H1 (cell line): ENCODE measurements at places on chromosomes 3 and 15.

DNA sequence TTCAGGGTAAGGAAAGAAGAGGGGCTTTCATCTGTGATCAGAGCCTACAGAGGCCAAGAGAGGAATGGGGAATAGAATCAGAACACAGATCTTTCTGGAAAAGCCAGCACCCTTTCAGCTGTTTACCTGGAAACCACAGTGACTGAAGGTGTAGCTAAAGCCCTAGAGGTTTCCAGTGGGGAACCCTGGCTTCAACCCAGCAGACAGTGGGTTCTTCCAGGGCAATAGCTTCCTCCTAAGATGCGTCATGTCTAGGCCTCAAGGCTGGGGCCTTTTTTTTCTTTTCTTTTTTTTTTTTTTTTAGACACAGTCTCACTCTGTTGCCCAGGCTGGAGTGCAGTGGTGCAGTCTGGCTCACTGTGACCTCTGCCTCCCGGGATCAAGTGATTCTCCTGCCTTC lies 3.1 kb upstream of the CPNE9 start:
- H3K4me1 ChIP-seq, result peaks cover 6% of the 10 kb centered on the region; the same call in 1 of the 2 replicates
- no peaks in the 10 kb centered on the region for H3K36me3 ChIP-seq
- no peak overlapping the region for H3K27ac ChIP-seq
- H3K4me3 ChIP-seq, result no peak overlapping the region
- DNase-seq, result no peak

- H3K27ac ChIP-seq, result no peak overlapping the region
- H3K27me3 ChIP-seq, result no peaks in the 10 kb centered on the region
- DNase-seq, result no peak
- H3K36me3 ChIP-seq, result no peaks in the 10 kb centered on the region
- H3K4me1 ChIP-seq, result no peaks in the 10 kb centered on the region
- H3K4me3 ChIP-seq, result no peak overlapping the region
Measured at GRCh38 chr3:184419171-184419570, 39.3 kb downstream of the CHRD start.

GRCh38 chr15:86834115-86834863 lies 754.6 kb downstream of the AGBL1 start:
- H3K4me1 ChIP-seq, result no peaks in the 10 kb centered on the region
- no peaks in the 10 kb centered on the region for H3K27me3 ChIP-seq
- H3K36me3 ChIP-seq, result no peaks in the 10 kb centered on the region
- H3K4me3 ChIP-seq, result no peak overlapping the region
- no peak overlapping the region for H3K27ac ChIP-seq
- DNase-seq, result no peak

DNA sequence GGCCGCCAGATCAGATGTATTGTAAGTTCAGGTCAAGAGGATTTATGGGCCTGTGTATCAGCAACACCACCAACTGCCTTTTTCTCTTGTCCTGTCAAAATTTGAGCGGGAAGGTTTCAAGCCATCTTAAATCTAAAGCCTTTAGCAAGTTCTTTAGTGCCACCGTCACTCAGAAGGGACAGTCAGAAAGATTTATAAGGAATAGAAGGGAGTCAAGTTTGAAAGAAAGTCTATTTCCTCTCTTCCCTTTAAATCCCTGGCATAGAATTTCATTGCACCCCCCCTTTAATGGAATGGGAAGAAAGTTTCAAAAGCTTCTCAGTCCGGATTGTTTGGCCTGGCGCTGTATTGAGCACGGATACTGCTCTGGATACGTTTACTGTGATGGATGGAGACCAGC lies 359.4 kb downstream of the FEZF2 start:
- no peaks in the 10 kb centered on the region; the same call in 1 of the 2 replicates for H3K36me3 ChIP-seq
- H3K27me3 ChIP-seq, result no peaks in the 10 kb centered on the region
- no peak overlapping the region for H3K4me3 ChIP-seq
- no peak for DNase-seq

GRCh38 chr3:160154033-160154432 lies 71.2 kb upstream of the C3orf80 start:
- no peaks in the 10 kb centered on the region for H3K36me3 ChIP-seq
- no peak overlapping the region for H3K4me3 ChIP-seq
- no peak for DNase-seq

DNA sequence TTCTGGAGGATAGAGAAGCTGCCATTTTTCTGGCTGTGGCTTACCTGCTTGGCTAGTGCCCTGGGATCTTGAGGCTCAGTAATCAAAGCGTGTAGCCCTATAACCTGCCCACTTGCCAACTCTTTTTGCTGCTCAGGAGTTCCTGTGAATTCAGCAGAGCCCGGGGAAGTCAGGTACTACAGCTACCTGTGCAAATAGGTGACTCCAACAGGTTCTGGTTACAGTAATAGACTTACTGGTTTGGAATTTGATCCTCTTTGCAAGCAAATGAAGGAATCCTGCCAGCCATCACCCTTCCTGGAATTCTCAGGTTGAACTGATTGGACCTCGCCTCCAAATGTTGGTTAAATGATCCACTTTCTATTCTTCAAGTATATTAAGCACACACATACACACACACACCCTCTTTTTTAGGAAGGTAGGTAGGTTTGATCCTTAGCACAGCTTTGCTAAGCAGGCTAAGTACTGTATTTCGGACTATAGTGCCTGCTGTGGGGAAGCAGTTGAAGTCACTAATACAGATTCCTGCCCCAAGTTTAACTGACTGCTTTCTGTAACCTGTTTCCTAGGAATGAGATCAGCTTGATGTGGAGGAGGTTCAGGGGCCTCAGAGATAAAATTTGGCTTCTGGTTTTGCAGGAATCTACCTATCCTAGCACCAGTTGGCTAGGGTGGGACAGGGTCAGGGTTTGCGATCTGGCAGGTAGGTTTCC lies 2.3 kb downstream of the PPCDC start:
- no peak for DNase-seq
- H3K4me1 ChIP-seq, result peaks cover 8% of the 10 kb centered on the region; the same call in 1 of the 2 replicates
- H3K27ac ChIP-seq, result no peak overlapping the region
- H3K4me3 ChIP-seq, result no peak overlapping the region

DNA sequence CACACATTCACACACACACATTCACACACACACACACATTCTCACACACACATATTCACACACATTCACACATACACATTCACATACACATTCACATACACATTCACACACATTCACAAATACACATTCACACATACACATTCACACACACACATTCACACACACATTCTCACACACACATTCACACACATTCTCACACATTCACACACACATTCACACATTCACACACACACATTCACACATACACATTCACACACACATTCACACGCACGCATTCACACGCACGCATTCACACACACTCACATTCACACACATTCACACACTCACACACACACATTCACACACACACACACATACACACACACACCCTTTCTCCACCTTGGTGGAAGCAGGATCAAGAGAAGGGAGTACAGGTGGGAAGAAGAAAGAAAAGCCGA lies 5.7 kb upstream of the HAPLN3 start:
- H3K27me3 ChIP-seq, result no peaks in the 10 kb centered on the region
- peaks cover 45% of the 10 kb centered on the region for H3K36me3 ChIP-seq
- peaks cover 21% of the 10 kb centered on the region for H3K4me1 ChIP-seq
- H3K27ac ChIP-seq, result no peak overlapping the region

- no peaks in the 10 kb centered on the region for H3K27me3 ChIP-seq
- H3K27ac ChIP-seq, result no peak overlapping the region
- no peaks in the 10 kb centered on the region for H3K4me1 ChIP-seq
- no peak for DNase-seq
- no peak overlapping the region for H3K4me3 ChIP-seq
Measured at GRCh38 chr3:127033786-127034185, 50.9 kb downstream of the PLXNA1 start.

DNA sequence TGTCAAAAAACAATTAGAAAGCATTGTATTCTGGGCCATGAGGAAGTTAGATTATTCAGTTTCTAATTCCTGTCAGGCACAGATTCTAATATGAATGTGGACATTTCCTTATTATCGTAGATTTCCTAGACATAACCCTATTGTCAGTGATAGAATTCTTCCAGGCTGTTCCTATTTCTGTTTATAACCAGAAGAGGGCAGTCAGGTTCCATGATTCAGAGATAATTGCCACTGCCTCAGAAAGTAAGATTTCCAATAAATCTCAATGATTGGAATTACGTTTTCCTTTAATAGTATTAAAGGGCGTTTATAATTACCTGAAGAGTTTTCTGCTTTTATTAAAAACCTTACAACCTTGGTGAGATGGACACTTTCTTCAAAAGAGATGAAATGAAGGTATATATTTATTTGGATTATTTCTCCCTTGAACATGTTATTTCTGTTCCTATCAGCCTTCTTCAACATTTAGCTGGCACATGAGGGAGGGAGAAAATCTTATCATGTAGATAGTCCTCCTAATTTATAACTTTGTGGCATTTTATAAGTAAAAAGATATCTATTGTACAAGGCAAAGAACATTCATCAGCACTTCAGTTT lies 439.2 kb downstream of the MCTP2 start:
- peaks cover 3% of the 10 kb centered on the region; the same call in 1 of the 2 replicates for H3K4me1 ChIP-seq
- H3K4me3 ChIP-seq, result no peak overlapping the region
- H3K27me3 ChIP-seq, result no peaks in the 10 kb centered on the region
- no peaks in the 10 kb centered on the region for H3K36me3 ChIP-seq
- H3K27ac ChIP-seq, result no peak overlapping the region

DNA sequence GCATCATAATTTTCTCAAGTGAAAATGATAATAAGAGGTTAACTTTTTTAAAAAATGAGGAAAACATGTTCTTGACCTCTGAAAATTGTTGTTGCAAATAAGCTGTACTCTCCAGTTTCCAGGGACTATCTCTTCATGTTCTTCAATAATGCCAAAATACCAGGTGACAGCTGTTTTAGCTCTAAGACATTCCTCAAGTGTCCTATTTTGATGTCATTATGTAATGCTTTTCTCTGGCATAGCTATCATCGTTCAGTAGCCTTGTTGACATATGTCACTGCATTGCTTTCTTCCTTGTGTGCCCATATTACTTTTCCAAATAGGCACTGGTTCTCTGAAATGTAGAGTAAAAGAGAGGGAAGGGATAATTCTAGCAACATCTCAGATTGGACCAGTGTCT lies 5.7 kb upstream of the FILIP1L start:
- no peaks in the 10 kb centered on the region for H3K27me3 ChIP-seq
- no peak overlapping the region for H3K4me3 ChIP-seq
- no peak for DNase-seq
- no peaks in the 10 kb centered on the region for H3K36me3 ChIP-seq
- no peaks in the 10 kb centered on the region for H3K4me1 ChIP-seq

- H3K36me3 ChIP-seq, result no peaks in the 10 kb centered on the region
- no peaks in the 10 kb centered on the region for H3K4me1 ChIP-seq
- DNase-seq, result no peak
- H3K4me3 ChIP-seq, result no peak overlapping the region
- H3K27ac ChIP-seq, result no peak overlapping the region
Measured at GRCh38 chr15:43998607-43999006, 171.8 kb downstream of the WDR76 start.

GRCh38 chr3:60746695-60747416 lies 504.4 kb downstream of the FHIT start:
- peaks cover 2% of the 10 kb centered on the region; the same call in 1 of the 2 replicates for H3K36me3 ChIP-seq
- no peaks in the 10 kb centered on the region for H3K27me3 ChIP-seq
- H3K4me3 ChIP-seq, result no peak overlapping the region
- no peak for DNase-seq

- no peak for DNase-seq
- no peaks in the 10 kb centered on the region for H3K4me1 ChIP-seq
- H3K27ac ChIP-seq, result no peak overlapping the region
- no peak overlapping the region for H3K4me3 ChIP-seq
- H3K36me3 ChIP-seq, result no peaks in the 10 kb centered on the region
Measured at GRCh38 chr15:45087513-45087912, 26.5 kb downstream of the DUOX2 start.

DNA sequence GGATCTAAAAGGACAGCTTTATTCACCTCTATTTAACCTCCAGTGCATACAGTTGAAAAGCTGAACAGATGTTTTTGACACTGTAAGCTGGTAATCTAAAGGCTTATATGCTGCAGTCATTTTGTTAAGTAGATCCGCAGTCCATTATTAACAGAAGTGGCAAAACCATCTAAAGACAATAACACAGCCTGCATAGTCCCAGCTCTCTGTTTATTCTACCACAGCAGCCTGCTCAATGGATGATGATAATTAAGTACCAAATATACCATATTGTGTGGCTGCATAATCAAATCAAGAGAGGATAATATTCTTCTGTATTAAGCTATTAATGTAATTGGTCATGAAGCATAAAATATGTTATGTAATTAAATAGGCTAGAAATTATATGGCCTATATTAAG lies 207.1 kb downstream of the MEIS2 start:
- DNase-seq, result no peak
- H3K27ac ChIP-seq, result no peak overlapping the region
- H3K4me1 ChIP-seq, result peaks cover 9% of the 10 kb centered on the region
- H3K36me3 ChIP-seq, result no peaks in the 10 kb centered on the region

- no peaks in the 10 kb centered on the region for H3K27me3 ChIP-seq
- peaks cover 4% of the 10 kb centered on the region for H3K36me3 ChIP-seq
- no peaks in the 10 kb centered on the region for H3K4me1 ChIP-seq
- H3K4me3 ChIP-seq, result no peak overlapping the region
- no peak for DNase-seq
Measured at GRCh38 chr3:124780356-124780755, 50.1 kb downstream of the UMPS start.

DNA sequence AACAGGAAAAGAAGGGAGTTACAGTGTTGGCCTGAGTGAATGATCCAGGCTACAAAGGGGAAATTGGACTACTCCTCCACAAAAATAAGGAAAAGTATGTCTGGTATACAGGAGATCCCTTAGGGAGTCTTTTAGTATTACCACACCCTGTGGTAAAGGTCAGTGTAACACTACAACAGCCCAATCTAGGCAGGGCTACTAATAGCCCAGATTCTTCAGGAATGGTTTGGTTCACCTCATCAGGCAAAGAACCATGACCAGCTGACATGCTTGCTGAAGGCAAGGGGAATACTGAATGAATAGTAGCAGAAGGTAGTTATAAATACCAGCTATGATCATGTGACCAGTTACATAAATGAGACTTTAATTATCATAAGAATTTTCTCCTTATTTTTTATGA lies 372.6 kb upstream of the ATP11B start:
- H3K27me3 ChIP-seq, result peaks cover 1% of the 10 kb centered on the region
- H3K36me3 ChIP-seq, result no peaks in the 10 kb centered on the region
- DNase-seq, result no peak
- no peak overlapping the region for H3K27ac ChIP-seq
- H3K4me3 ChIP-seq, result no peak overlapping the region
- H3K4me1 ChIP-seq, result no peaks in the 10 kb centered on the region
